ENCODE measurements at places on chromosomes 13 and 19.

GRCh38 chr19:29520390-29520789 is 5.4 kb upstream of the VSTM2B start:
- no peak for DNase-seq

GRCh38 chr13:36717966-36718545 is 44.2 kb downstream of the SERTM1 start:
- no peak for DNase-seq

DNA sequence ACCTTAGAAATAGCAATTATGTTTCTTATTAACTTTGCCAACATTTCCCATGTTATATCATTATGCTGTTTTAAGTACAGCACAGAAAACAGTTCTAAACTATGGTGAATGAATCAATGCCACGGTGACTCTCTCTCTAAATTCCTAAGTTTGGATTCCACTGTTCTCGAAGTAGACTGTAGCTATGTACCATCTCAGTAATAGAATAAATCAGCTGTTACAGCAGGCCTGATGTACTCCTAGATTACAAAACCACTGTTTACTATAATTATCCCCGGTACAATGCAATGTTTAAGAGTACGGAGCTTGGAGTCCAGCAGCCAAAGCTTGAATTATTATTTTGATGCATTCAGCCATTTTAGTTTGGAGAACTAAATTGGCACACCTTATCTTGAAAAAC is 476.3 kb upstream of the SLITRK1 start:
- no peak for DNase-seq

DNA sequence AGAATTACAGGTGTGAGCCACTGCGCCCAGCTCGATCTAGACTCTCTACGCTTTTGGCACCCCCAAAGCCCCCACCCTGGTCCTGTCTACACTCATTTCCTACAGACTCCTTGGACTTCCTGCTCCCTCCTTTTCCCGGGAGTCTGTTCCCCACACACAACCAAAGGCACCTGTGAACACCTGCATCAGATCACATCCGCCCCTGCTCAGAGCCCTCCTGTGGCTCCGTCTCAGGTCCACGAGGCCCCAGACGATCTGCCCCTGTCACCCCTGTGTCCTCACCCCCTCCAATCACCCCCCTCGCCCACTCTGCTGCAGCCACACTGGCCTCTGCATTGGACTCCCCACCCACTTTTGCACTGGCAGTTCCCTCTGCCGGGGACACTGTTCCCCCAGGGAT is 12.4 kb upstream of the PAK4 start:
- no peak for DNase-seq

DNA sequence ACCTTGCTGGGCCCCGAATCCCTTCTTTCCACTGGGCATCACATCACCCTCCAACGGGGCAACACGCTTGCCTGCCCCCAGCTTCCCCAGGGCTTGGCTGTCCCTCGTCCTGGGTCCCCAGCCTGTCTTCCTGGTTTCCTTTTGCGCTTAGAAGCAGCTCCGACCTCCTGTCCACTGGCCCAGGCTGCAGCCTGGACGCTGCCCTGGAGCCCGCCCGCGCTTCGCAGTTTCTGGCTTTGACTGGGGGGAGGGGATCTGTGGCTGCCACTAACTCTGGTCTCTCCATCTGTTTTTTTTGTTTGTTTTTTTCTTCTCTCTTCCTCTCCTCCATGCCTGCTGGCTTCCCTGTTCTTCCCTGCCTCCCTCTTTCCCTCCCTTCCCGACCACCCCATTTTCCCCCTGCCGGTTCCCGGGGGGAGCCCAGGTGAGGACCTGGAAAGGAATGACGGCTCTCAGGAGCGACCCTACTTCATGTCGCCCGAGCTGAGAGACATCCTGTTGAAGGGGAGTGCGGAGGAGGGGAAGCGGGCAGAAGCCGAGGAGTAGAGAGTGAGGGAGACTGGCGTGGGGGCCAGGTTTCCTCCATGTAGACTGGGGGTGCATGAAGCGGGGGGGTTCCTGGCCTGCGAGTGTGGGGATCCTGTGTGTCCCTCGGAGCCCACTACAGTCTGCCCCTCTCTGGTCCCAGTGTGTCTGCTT is 11.5 kb upstream of the ILF3 start:
- DNase-seq: no peak

DNA sequence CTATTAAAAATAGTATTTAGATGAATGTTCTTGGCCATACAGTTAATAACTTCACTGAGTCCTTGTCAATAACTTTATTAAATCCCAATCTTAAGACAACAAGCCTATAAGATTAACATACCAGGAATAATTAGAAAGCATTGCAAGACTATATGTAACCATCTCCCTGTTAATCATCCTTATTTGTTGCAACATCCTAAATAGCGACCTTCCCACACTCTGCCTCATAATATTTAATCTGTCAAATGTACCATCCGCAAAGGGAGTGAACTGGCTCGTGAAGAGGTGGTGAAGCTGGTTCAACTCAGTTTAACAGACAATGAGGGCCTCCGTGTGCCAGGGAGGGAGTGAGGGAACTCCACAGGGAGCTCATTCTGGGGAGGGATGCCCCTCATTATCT is 33.9 kb downstream of the KL start:
- no peak for DNase-seq

DNA sequence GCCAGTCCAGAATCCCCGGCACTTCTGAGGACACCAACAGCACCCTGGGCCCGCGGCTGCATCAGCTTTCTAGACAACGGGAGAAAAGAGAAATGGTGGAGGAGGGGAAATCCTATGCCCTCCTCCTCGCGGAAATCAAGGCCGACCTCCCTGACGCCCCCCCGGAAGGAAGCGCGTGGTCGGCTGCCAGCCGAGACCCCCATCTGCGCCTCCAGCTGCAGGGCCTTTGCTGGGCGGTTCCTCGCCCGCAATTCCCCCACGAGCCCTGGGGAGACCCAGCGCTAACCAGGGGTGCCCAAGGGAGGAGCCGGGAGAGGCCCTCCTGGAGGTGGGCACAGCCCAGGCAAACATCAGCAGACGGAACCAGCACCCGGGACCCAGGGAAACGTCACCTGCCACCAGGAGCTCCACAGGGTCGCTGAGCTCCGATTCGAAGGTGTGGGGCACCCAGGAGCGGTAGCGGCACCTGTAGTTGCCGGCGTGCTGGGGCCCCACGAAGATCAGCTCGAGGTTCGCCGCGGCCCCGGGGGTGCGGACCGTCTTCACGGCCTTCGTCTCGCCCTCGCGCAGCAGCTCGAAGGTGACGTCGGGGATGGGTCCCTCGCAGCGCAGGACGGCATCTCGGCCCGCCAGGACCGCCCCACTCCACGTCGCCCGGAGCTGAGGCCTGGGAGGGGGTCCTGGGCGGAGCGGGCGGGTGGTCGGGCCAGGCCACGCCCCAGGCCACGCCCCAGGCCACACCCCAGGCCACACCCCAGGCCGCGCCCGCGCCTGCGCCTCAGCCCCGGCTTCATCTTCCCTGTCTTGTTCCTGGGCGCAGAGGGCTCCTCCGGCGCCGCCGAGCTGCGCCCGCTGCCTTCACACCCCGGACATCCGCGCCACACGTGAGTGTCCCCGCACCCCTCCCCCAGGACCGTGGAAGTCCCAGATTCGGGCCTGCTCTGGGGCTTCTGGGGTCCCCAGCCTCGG is 6.0 kb downstream of the A1BG start:
- no peak for DNase-seq

DNA sequence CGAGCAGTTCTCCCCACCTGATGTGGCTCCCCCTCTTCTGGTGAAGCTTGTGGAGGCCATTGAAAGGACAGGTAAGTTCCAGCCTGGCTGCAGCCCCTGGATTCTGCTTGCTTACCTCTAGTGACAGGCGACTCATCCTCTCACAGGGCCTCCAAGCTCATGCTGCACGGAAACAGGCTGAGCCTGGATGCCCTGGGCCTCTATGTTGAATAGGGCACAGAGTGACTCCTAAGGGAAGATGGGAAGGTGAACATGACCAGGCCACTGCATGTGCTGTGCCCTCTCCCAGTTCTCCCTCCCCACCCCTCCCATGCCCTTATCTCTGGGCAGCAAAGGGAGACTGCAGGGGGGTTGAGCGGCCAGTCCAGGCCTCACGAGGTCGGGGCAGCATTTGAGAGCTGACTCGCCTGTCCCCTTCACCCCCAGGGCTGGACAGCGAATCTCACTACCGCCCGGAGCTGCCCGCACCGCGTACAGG is 7.6 kb downstream of the PIK3R2 start:
- DNase-seq: no peak

DNA sequence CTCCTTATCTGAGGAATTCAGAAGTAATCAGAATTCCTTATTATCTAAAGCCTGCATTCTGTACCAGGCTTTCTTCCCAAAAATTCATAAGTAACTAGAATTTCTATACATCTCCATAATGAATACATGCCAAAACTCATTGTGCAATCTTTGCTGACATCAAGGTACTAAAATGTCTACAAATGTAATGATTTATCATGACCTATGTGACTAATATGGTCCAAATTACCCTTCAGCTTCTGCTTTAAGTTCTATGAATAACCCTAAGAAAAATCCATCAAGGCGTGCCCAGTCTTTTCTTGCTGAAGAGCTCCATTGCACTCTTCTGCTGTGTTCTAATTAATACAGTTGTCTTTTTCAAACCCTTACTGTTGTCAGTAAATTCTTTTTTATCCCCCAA is 58.5 kb upstream of the SLITRK1 start:
- no peak for DNase-seq

DNA sequence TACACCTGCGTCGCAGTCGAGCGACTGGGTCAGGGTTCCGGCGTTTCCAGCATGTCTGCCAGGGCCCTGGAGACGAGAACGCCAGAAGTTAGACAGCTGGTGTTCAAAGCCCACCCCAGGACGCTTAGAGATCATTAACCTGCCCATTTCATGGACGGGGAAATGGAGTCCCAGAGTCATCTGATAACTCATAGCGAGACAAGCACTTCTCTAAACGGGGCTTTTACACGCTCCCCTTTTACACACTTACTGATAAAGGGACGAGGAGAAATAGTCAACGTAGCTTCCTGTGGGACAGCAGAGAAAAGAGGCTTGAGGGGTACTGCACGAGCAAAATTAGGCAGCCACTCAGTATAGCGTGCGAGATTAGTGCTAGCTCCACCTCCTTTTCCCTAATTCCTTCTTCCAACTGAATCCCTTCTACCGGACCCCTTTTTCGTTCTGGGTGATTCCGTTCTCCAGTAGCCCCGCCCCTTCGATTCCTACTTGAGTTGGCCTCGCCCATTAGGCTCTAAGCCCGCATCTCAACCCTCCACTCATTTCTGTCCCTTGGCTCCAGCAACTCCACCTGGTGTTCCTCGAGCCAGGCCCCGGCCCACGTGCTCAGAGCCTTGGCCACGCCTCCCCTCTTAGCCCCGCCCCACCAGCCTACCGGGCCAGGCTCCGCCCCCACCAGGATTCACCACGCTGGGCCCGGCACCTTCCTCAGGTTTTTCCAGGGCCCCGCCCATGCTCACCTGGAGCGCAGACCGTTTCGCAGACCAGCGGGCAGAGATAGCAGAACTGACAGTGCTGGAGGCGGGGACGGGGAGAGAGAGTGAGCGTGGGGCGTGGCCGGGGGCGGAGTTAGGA is 3.7 kb downstream of the HRC start:
- DNase-seq: no peak

GRCh38 chr13:99053636-99054233 is 75.9 kb upstream of the DOCK9 start:
- no peak for DNase-seq

DNA sequence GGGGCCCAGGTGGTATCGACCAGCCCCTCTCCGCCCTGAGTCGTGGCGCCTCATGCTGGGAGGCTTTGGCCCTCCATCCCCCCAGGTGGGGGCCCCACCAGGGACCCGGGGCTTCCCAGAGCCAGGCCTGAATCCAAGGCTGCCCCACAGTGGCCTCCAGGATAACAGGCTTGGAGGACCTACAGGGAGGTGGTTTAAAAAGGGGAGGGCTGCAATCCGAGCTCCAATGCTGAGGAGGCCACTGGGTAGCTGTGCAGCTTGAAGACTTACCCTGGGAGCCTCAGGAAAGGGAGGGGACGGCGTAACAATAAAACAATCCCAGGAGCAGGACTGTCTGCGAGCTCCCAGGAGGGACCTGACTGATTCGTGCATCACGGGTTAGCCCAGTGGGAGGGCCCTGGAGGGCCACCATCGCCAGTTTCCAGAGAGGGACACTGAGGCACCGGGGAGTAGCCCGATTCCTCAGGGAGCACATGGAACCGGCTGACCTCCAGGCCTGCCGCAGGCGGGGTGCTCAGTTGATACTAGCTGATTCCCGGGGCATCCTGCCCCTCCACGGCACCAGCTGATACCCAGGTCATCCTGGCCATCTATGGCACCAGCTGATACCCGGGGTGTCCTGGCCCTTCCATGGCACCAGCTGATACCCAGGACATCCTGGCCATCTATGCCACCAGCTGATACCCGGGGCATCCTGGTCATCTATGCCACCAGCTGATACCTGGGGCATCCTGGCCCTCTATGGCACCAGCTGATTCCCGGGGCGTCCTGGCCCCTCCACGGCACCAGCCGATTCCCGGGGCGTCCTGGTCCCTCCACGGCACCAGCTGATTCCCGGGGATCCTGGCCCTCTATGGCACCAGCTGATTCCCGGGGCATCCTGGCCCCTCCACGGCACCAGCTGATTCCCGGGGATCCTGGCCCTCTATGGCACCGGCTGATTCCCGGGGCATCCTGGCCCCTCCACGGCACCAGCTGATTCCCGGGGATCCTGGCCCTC is 3.7 kb upstream of the C2CD4C start:
- DNase-seq: no peak

DNA sequence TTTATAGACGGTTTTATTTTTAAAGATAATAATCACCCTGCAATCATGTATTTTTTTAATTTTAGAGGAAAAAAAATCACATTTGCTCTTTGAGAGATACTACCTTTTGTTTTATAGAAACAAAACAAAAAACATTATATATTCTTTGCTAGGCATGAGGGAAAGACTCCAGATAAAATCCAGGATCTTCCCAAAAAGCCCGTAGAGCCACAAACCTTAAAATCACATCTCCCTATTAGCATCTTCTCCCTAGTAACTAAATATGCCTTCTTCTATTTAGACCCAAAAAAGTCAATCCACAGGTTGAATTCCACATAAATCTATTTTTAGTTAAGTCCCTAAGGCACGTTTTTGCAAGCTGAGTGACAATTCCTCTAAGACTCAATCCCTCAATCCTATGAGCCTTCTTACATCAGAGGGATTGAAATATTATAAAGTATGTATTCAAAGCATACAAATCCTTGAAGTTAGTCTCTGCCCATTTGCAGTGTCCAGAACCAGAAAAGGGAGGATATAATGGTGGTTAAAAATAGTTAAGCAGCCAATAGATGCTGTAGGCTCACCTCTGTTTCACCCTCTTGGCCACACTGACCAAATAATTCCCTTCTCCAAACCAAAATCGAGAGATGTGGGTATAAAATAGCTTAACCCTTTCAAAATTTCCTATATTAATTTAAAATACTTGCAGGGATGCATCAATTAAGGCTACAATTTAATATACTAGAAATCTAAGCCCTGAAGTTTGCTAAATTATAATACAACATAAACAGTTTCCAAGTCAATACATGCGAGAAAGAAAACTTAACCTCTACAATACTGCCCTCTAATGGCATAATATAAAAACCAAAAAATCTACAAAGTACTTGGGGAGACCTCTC is 64.0 kb downstream of the SERP2 start:
- DNase-seq: no peak

- DNase-seq: no peak
Observed at GRCh38 chr13:111225810-111226546, 94.5 kb upstream of the TEX29 start.

Data from AG04450 (cell line).